ENCODE measurements at places on chromosomes 7 and 10.

DNA sequence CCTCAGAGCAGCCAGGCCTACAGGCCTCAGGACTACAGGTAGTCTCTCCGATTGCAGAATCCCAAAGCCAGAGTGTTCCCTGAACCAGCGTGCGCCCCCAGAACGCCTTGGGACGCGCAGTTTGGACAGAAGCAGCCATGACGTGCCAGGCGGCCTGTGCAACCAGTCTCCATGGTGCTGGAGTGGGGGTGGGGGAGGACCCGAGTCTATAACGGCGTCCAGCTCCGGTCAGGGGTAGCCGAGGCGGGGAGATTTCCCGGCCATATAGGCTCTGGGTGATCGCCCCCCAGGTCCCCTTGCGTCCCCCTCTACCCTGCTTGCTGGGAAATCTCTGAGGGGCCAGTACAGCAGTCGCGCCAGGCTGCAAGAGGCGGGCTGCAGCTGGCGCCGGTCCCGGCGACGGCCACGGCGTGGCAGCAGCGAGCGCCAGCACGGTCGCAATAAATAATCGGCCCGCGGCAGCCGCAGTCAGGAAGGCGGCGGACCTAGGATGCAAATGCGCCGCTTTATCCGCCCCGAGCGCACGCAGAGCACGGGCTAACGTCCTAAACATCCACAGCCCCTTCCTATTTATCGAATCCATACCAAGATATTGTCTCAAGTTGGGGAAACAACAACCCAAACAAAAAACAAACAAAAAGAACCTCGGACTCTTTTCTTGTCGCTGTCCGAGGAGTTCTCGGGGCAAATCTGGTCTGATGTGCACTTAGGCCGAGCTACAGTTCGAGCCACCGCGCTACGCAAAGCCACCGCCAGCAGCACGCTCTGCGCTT lies 1.6 kb downstream of the HOXA3 start:
- peak; percentile 77 for DNase-seq

- DNase-seq: no peak
Measured at GRCh38 chr10:6247041-6247712, 44.4 kb downstream of the PFKFB3 start.

DNA sequence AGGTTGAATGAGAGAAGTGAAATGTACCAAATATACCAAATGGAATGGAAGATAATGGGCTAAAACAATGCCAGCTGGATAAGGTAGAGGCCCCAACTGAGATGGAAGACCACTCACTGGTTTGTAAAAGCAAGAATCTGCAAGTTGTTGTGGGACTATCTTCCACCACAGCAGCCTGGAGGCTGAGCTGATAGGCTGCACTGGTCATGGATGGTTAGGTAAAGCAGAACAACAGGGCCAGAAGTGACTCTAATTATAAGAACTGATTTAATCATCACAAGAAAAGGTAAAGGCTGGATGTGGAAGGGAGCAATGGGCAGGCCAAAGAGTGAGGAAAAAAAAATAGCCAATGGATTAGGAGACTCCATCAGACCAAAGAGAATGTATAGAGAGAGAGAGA lies 11.8 kb downstream of the TFEC start:
- no peak for DNase-seq

- DNase-seq: no peak
Measured at GRCh38 chr7:139937715-139938114, 108.7 kb downstream of the TBXAS1 start.

DNA sequence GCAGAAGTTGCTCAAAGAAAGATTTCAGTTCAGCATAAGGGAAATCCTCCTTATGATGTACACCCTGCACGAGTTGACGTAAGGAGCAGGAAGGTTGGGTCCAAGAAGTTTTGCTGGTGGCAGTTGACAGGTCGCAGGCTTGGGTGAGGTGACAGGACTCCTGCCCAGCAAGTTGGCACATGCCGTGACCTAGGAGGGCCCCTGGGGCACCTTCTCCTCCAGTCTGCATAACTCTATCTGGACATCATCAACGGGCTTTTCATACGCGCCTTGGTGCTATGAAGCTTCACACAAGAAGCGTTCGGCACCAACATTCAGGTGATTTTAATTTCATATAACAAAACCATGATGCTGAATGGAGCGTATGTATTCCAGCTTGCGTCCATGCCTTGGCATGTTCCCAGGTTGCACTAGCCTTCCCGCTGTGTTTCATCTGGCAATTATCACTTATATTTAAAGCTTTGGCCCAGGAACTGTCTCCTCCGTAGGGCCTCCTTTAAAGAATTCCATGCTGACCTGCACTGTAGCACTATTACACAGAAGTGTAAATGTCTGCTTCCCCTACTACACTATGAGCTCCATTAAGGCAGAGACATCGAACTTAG lies 651.6 kb upstream of the FOXK1 start:
- no peak for DNase-seq

DNA sequence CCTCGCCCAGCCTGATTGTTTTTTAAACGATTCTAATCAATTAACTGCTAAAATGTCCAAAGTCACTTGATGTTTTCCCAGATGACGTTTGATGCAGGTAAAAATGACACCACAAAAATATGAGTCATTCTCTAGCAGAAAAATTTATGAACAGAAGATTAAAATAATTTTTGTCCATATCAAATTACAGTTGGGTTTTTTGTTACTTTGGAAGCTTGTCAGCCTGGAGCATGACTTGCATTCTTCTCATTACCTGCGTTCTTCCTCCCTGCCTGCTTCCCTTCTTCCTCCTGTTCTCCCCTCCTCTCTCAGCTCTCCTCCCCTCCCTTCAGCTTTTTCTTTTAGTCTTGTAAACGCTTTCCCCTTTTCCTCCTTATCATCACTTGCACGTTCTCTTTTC lies 18.7 kb downstream of the IL15RA start:
- no peak for DNase-seq

- peak; percentile 70 for DNase-seq
Measured at GRCh38 chr7:46554688-46555422, 633.8 kb upstream of the IGFBP3 start.

GRCh38 chr7:22577470-22578001 lies 77.5 kb upstream of the STEAP1B start:
- peak; percentile 91 for DNase-seq

GRCh38 chr7:79531116-79531515 lies 77.6 kb upstream of the MAGI2 start:
- no peak for DNase-seq

DNA sequence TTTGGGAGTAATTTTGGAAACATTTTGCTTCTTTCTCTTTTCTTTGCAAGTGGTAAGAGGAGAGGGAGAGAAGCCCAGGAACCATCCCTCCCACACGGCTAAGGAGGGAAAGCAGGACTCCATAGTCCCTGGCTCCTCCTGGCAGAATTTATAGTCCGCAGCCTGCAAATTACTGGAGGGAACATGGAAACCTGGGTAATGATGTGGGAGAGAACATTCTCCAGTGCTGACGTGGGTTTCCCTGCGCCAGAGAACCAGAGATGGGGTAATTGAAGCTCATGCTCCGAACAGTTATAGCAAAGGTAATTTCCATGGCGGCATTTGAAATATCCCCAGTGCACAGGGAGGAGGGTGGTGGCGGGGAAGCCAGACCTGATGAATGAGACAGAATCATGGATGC lies 320.4 kb downstream of the RPS24 start:
- DNase-seq: no peak

- DNase-seq: peak; percentile 67
Measured at GRCh38 chr7:101804967-101805366, 12.5 kb upstream of the CUX1 start.

DNA sequence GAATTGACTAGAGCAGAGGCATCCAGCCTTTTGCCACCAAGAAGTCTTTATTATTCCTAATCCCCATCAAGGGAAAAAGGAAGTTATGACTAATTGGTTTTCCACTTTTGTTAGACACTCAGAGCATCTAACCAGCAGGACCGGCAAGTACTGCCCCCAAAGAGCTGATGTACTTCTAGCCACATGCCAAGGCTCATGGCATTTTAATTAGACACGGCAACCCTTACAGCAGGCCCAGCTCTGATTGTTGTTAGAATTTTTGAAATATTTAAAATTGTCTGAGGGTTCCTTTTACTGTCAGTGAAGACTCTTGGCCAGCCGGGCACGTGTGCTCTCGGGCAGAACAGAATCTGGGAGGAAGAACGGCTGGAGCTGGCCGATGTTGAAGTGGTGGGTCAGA lies 114.8 kb downstream of the SPAG6 start:
- DNase-seq: no peak

DNA sequence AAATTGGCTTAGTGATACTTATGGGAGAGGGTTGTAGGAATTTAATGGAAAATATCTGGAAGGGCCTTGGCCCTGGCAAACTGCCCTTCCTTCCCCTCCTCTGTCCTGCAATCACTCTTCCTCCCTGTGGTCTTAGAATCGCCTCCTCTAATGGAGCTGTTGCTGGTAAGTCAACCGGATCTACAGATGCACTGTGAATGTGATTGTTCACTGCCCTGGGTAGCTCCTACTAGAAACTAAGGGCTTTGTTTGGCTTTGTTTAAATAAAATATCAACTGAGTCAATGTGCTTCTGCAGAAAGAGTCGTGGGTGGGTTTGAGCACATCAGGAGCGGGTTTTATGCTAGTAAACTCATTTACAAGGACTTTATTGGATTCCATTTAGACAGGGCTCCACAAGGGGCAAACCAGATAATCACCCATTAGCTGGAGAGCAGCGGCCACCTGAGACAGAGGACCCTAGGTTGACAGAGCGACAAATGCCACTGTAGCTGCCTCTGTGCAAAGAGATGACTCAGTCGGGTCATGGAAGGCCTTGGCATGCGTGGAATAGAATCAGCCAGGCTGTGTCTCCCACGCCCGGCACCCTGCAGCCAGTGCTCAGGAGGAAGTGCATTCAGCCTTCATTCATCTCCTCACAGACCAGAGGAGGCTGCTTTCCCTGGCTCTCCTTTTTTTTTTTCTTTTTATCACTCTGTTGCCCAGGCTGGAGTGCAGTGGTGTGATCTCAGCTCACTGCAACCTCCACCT lies 97.9 kb downstream of the GAD2 start:
- DNase-seq: no peak

DNA sequence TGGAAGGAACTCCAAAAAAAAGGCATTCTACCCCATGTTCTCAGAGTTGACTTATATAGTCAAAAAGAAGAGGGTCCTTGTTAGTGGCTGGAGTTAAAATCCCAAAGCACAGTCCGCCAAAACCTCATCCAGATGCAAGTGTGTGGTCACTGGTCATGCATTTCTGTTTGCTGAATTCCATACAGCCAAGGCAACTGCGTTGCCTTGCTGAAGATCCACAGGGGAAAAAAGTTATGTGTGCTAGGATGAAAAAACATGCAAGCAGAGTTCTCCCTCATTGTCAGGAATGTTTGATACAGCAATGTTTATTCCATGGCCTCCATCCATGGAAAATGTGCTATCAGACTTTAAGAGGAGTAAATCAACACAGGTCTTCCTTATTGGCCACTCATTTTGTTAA lies 213.1 kb downstream of the CREB5 start:
- DNase-seq: no peak

- DNase-seq: no peak
Measured at GRCh38 chr7:55211726-55212125, 153.4 kb upstream of the LANCL2 start.

GRCh38 chr7:41886262-41886900 lies 183.5 kb upstream of the INHBA start:
- DNase-seq: peak; percentile 65

Measured in epithelial cell of esophagus (primary cell).